Retina (tissue), 1 donor: ENCODE measurements at places on chromosomes 6 and 20.

GRCh38 chr6:150334790-150335783, 33.7 kb upstream of the IYD start:
- DNase-seq: peak; percentile 59

DNA sequence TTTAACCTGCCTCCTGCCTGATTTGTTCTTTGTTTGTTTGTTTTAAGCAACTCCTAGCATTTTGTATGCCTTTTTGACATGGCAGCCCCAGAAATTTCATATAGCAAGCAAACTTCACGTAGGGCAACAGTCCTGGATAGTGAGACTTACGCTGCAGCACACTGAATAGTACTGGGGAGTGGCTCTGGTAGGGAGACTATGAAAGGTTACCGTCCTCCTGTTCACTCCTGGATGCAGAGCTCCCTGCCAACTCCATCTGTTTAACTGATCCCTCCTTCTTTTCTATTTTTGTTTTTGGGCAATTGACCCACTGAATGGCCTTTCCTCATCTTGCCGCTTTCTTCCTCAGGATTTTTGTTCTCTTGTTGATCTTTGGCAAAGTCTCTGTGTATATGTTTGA, 44.5 kb upstream of the BMP6 start:
- no peak for DNase-seq

- DNase-seq: no peak
These were observed 14.5 kb upstream of the FBXO30 start for GRCh38 chr6:145829102-145829501.

- peak; percentile 58 for DNase-seq
These were observed 46.8 kb upstream of the UNC93A start for GRCh38 chr6:167244064-167244960.

- peak; percentile 55 for DNase-seq
These were observed 46.4 kb downstream of the PRL start for GRCh38 chr6:22250486-22250885.

DNA sequence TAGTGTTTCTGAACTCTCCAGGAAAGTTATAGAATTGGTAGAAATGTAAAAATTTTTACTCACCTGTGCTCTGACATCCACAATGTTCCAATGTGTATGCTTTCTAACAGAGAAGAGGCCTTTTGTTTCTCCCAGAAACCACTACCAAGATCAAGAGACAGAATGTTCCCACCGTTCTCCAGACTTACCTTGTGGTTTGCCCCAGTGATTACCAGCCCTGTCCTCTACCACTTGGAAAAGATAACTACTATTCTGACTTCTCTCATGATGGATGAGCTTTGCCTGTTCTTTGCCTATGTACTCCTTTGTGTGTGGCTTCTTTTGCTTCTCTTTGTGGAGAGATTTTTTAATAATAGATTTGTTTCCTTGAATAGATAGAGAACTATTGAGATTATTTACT, 173.0 kb upstream of the SCGN start:
- DNase-seq: no peak
